ENCODE measurements at places on chromosomes 4 and X.

- no peak for DNase-seq
Observed at GRCh38 chr4:3299976-3300671, 7.3 kb downstream of the RGS12 start.

DNA sequence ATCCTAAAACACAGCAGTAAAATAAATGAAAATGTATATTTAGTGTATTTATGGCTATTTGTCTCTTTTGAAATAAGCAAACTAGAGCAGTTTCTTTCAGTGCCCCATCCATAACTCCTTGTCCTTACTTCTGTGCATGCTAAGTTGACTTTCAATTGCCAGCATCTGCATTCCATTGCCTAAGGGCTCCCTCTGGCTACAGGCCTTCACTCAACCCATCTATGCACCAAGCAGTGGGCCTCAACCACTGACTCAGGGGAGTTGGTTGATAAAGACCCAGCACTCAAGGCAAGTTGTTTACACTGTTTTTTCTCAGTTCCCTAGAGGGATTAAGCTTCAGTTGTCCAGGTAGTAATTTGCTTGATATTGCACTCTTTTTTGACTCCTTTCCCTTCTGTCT lies 265.7 kb downstream of the IQCM start:
- no peak for DNase-seq

DNA sequence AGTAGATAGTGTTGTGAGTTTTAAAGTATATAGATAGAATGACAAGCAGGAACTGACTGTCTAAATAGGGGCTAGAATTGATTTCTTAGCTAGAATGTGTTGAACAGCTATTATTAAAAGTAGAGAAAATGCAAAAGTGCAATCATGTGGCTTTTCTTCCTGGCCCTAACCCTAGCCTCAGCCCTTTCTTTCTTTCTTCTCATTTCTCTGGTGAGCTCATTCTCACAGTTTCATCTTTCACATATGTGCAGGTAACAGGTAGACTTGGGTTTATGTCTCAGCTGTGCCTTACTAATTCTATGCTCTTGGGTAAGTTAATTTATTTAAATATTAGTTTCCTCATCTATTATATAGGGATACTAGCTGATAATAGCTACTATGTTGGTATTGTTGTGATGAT lies 24.9 kb downstream of the FGF2 start:
- no peak for DNase-seq

DNA sequence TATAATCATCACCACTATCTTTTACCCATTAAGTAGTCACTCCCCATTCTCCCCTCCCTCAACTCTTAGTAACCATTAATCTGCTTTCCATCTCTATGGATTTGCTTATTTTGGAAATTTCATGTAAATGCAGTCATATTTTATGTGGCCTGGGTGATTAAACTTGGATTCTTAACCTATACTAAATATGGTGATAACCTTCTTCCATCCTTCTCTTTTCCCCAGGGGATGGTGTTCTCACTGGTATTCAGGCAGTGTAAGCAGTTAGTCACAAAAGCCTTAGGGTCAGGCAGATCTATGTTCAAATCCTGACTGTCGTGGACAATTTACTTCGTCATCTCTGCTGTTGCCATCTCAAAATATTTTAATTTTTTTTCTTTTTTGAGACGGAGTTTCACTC lies 29.6 kb downstream of the RAB40AL start:
- DNase-seq, result no peak

DNA sequence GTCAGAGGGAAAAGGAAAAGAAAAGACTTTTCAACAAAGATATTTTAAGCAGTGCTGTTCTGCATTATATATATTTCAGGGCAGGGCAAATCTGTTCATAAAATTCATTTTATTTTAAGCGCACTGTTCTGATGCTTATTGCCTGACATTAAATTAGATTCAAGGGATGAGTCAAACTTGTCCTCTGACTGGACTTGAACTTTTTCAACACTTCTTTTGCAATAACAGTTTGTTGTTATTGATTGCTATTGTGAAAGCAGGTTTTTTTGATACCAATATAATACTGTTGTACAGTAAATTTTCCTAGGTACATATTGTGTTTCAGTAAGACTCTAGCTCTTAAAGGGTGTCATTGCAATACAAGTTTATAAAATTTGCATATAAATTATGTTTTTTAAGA lies 481.3 kb downstream of the NAF1 start:
- DNase-seq, result no peak

- no peak for DNase-seq
Observed at GRCh38 chr4:187632260-187632995, 363.1 kb upstream of the ZFP42 start.

- DNase-seq, result no peak
Observed at GRCh38 chr4:3411676-3412075, 30.1 kb upstream of the HGFAC start.

DNA sequence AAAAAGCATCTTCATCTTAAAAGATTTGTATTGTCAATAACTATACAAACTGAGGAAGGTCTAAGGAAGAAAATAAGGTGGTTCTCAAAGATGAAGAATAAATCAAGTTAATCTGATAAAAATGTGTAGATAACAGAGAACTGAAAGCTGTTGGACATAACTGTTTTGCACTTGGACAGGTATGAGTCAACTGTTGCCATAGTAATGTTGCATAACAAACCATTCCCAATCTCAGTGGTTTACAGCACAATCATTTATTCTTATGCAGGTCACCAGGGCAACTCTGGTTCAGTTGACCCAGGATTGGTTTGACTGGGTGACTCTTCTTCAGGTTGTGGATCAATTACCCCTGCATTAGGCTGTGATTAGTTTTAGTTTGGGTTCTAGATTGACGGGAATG lies 2197.7 kb downstream of the ARAP2 start:
- peak; percentile 61 for DNase-seq

GRCh38 chrX:120769576-120770341 lies 105.9 kb downstream of the CT47B1 start:
- no peak for DNase-seq
